Anterior cingulate cortex (tissue), 58 donors: ENCODE measurements at places on chromosomes 5 and 9.

DNA sequence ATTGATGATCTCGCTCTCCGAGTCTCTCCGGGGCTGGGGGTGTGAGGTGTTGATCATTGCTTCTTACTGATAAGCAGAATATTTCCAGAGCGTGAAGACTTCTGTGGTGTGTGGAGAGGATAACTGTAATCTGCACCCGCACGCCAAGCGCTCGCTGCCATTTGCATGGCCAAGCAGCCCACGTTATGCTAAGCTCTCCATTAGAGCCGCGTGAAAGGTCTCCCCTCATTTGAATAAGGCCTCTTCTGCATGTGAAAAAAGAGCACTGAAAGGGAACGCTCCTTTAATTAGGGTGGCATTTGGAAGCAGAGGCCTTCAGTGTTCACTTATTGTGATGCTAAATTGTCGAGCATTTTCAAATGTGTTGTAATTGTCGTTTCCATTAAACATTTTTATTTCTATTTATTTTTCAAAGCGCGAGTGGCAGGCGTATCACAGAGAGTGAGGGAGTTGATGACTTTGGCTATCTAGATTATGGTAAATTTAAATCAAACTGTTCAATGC, 163.6 kb upstream of the IRX2 start:
- DNase-seq: no peak

- no peak for DNase-seq
These were observed 84.1 kb downstream of the ERBIN start for GRCh38 chr5:66010476-66010875.

DNA sequence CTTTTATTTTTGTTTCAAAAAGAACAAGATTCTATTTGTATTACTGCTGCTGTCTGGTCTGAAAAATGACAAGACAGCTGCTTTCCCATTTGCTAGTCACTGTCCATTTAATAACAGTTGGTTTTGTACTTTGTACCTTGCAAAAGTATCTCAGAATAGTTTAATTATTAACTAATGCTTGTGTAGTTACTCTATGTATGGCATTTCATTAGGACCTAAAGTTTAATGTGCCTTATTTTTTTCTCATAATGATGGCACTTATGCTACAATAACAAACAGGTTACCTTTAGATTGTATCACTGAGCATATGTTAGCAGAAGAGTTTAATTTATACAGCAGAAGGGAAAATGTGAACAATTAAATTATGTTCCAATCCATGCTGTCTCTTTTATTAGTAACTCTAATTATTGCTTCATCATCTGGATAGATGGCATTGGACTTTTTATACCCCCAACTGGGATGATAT, 134.2 kb downstream of the CDH10 start:
- no peak for DNase-seq

- DNase-seq: no peak
These were observed 1.6 kb downstream of the STKLD1 start for GRCh38 chr9:133377721-133378216.

DNA sequence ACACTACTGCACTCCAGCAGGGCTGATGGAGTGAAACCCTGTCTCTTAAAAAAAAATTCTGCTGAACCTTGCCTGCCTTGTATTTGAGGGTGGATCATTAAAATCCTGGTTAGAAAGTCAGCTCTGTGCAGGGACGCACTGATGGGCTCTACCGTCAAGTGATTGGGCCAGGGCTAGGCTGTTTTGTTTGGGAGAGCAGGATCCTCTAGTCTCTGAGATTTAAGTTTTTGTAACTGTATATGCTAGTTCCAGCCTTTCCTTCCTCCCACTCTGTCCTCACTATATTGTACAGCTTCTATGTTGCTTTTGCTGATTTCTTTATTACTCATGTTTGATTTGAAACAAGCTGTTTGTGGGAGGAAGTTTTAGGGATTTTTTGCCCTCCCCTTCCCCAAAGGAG, 11.5 kb downstream of the DDX4 start:
- no peak for DNase-seq

DNA sequence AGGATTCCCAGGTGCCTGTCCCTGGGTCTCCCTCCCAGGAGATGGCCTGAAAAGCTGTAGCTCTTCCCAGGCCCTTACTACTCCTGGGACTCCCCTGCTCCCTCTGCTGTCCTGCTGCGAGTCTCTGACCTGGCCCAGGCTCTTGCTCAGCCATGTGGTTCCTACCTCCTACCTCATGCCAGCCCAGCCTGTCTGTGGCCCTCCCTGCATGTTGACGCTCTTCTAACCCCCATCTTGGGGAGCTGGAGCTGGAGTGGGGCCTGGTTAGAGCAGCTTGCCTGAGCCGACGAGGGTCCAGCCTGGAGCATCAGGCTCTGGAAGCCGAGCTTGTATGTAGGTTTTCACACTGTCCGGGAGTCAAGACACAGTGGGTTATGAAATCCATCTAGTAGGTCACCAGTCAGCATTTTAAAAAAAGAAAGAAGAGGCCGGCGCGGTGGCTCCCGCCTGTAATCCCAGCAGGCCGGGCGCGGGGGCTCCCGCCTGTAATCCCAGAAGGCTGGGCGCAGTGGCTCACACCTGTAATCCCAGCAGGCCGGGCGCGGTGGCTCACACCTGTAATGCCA, 244.4 kb downstream of the FANCC start:
- no peak for DNase-seq

DNA sequence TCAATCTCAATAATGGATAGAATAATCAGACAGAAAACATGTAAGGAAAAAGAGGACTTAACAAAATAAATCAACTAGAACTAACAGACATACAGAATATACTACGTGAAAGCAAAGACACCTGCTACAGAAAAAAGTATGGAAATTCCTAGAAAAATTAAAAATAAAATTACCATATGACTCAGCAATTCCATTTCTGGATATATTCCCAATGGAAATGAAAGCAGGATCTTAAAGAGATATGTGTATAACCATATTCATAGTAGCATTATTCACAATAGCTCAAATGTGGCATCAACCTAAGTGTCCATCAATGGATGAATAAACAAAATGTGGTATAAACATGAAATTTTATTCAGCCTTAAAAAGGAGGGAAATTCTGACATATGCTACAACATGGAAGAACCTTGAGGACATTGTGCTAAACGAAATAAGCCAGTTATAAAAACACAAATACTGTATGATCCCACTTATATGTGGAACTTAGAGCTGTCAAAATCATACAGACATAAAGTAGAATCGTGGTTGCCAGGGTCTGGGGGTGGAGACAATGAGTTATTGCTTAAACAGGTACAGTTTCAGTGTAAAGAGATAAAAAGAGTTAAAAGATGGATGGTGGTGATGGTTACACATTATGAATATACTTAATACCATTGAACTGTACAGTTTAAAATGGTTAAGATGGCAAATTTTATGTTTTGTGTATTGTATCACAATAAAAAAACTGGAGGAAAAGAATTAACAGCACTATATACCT, 6.9 kb downstream of the PLAA start:
- DNase-seq: no peak

DNA sequence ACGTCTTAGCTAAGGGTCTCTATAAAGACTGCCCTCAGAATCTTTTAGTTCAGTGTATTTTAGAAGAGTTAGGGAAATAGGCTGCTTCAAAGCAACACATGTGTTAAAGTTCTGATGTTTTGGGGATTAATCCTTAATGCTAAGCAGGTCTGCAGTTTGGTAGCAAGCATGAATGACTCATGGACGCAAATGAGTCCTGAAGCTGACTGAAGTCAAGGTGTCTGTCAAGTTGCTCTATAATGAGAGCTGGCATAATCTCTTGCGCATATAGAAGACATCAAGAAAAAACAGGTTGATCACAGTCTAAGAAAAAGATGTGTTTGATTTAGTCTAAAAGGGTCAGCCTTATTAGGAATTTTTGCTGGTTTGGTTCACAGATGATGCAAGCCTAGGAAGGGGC, 630.1 kb downstream of the CDH12 start:
- no peak for DNase-seq
